Urothelium cell line (cell line): ENCODE measurements at places on chromosomes 5 and 9.

DNA sequence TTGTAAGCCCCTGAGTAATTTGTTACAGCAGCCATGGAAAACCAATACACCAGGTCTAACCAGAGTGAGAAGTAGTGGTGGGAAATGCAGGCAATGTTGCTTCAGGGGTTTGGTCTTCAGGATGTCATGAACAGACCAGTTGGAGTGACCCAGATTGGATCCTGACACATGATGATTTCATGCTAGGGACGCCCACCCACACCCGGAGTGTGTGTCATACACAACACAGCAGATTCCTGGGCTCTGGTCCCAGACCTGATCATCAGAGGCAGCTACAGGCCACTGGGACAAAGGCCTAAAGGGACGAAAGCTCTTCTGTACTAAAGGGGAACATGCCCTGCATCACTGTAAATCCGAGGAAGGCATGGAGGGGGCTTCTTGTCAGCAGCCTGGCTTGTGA is 194.2 kb downstream of the NSG2 start:
- no peak for DNase-seq

- no peak for DNase-seq
These were observed 11.4 kb downstream of the HAND1 start for GRCh38 chr5:154466671-154467070.

DNA sequence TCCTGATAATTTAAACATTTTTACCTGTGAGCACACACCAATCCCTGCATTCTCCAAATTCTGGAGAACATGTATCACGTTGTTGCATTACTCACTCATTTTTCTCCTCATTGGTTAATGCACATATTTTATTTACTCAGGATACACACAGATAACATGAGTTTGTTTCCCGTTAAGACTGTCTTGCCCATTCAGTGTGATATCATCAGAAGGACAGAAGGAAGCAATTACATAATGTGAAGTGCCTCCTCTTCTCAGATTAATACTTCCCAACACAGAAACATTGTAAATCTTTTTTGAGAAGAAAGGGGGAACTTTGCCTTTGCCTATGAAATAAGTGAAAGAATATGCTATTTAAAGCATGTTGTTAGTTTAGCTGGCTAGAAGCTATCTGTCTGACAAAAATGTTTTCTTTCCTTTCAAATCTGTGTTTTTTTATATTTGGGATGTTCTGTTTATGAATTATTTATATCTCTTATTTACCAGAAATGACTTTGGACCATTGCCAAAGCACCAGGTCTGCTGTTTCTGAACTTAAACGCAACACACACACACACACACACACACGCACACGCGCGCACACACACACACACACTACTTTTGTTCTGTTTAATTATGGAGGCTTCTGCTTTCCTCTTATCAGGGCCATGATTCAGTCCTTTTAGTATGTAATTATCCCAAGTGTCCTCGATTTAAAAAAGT is 186.5 kb downstream of the CHSY3 start:
- no peak for DNase-seq

GRCh38 chr5:172170251-172170701 is 17.7 kb downstream of the STK10 start:
- no peak for DNase-seq

- DNase-seq: no peak
These were observed 177.3 kb upstream of the HMHB1 start for GRCh38 chr5:143634689-143635088.

DNA sequence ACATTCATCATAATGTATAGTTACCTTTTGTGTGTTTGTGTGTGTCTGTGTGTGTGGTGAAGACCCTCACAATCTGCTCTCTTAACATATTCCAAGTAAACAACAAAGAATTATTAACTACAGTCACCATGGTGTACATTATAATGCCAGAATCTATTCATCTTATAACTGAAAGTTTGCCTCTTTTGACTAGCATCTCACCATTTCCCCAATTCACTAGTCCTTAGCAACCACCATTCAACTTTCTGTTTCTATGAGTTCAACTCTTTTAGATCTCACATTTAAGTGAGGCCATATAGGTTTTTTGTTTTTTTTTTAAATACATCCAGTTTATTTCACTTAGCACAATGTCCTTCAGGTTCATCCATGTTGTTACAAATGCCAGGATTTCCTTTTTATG is 83.6 kb downstream of the SMC2 start:
- no peak for DNase-seq

- no peak for DNase-seq
These were observed 42.5 kb downstream of the ELAVL2 start for GRCh38 chr9:23783509-23783908.

- no peak for DNase-seq
These were observed 152.0 kb downstream of the ERCC6L2 start for GRCh38 chr9:96027251-96028131.

GRCh38 chr5:181099602-181100086 is 31.3 kb downstream of the OR2V1 start:
- DNase-seq: no peak

DNA sequence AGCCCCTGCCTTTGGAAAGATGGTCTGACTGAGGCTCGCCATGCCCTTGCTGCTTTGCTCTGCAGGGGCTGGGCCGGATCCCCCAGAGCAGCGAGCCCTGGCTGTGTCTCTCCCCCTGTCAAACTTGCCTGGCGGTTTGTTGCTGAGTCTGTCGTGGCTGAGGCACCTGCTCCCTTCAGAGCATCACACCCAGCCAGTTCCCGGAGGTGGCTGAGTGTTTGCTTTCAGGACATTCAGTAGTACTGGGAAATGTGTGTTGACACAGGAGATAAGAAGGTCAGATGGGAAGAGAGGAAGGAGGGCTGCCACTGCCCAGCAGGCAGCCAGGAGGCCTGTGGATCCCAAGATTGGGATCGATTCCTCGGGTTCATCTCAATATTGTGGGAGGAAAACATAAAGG is 62.9 kb downstream of the GADD45G start:
- DNase-seq: no peak

- DNase-seq: no peak
These were observed 26.6 kb upstream of the C5orf58 start for GRCh38 chr5:170206216-170206615.

DNA sequence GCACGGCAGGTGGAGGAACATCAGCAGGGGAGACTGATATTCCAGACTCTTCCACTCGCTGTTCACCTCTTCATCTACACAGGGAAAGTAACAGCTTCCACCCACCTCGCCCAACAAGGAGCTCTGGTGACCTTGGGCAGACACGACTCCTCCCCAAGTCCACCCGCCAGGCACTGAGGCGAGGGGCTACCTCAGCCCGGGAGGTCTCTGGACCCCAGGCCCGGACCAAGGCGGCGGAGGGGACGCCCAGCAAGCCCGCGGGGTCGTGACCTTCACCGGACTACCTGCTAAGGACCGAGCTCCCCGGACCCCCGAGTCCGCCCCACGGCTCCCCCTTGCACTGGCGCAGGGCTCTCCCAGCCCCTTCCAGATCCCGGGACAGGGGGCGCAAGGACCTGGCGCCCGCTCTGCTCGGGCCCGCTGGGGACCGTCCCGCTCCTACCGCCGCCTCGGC is 70.2 kb upstream of the LPCAT1 start:
- DNase-seq: no peak

DNA sequence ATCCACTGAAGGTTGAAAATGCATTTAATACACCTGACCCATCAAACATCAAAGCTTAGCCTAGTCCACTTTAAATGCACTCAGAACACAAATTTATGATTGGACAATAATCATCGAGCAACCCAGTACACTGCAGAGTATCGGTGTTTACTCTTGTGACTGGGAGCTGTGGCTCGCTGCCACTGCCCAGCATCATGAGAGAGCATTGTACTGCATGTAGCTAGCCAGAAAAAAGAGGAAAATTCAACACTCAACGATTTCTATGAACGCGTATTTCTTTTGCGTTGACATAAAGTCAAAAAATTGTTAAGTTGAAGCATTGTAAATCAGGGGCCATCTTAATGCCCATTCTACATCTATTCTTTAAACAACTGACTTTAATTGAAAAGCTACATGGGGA is 95.1 kb upstream of the CD180 start:
- no peak for DNase-seq
